ENCODE measurements at places on chromosomes 1 and 21. TPM values are rescaled to one million over a fixed set of nuclear protein-coding genes. Genes with fewer than 3 reads are reported as not detected.

Gene OR2T29
- not detected for total RNA-seq

Gene CHODL
- total RNA-seq = not detected

Gene RIMKLA
- 18.0 TPM for total RNA-seq

Gene MTARC1
- not detected for total RNA-seq

Gene KRTAP10-12
- not detected for total RNA-seq

Gene NHLH1
- 0.68 TPM for total RNA-seq

Gene OR10J1
- not detected for total RNA-seq

Gene RNF186
- not detected for total RNA-seq

Gene FAAP20
- total RNA-seq = 66.9 TPM

Gene IL20
- not detected for total RNA-seq

Gene UCHL5
- total RNA-seq = 41.6 TPM

Gene GABRD
- not detected for total RNA-seq

Gene HSD3B2
- not detected for total RNA-seq

Gene GNAT2
- 0.34 TPM for total RNA-seq

Gene IKBKE
- 40.7 TPM for total RNA-seq

Gene PRMT6
- 2.8 TPM for total RNA-seq

Gene GALNT2
- 58.9 TPM for total RNA-seq

Gene E2F2
- 19.3 TPM for total RNA-seq

Gene DENND2C
- 0.35 TPM for total RNA-seq

Gene FAF1
- total RNA-seq = 101 TPM

Gene CASP9
- total RNA-seq = 16.9 TPM

Gene SIPA1L2
- 4.4 TPM for total RNA-seq

Gene MYOG
- total RNA-seq = not detected

Gene CFAP74
- not detected for total RNA-seq

Gene CCDC185
- total RNA-seq = not detected

Gene KANK4
- total RNA-seq = not detected

Gene HTR1D
- not detected for total RNA-seq

Gene LORICRIN
- not detected for total RNA-seq

Gene SPRR2D
- not detected for total RNA-seq

Gene GPR52
- total RNA-seq = 0.57 TPM

Gene TACSTD2
- 0.16 TPM for total RNA-seq

Gene AIDA
- total RNA-seq = 52.9 TPM

Gene RGS8
- not detected for total RNA-seq

Gene CFHR1
- not detected for total RNA-seq

Gene CLEC20A
- not detected for total RNA-seq

Gene TRIM46
- total RNA-seq = 15.2 TPM

Gene CFAP107
- not detected for total RNA-seq

Gene UMODL1
- 0.09 TPM for total RNA-seq

Gene ALX3
- not detected for total RNA-seq

Gene OR2M3
- not detected for total RNA-seq

Gene NTRK1
- 5.3 TPM for total RNA-seq

Gene TNNT2
- not detected for total RNA-seq

Gene CCNL2
- 108 TPM for total RNA-seq

Gene C1QA
- total RNA-seq = not detected

Gene PGLYRP3
- total RNA-seq = not detected

Gene SEMA4A
- total RNA-seq = 36.2 TPM

Gene FAM151A
- total RNA-seq = not detected

Gene SLC30A7
- 39.0 TPM for total RNA-seq

Gene P3H1
- total RNA-seq = 45.7 TPM

Gene TMEM201
- 14.8 TPM for total RNA-seq

Gene GBP6
- 0.11 TPM for total RNA-seq

Gene KCNT2
- total RNA-seq = not detected

Gene SPRR2G
- not detected for total RNA-seq

Gene BRDT
- not detected for total RNA-seq

Gene FAM72A
- total RNA-seq = 34.0 TPM

Gene ZNF648
- total RNA-seq = 0.12 TPM

Gene HFM1
- total RNA-seq = not detected

Gene SMPDL3B
- total RNA-seq = 1.3 TPM
